Motor neuron (in vitro differentiated cells): ENCODE measurements at places on chromosomes 3 and 15. TPM values are rescaled to one million over a fixed set of nuclear protein-coding genes. Genes with fewer than 3 reads are reported as not detected.

- ATAC-seq = no peak
Observed at GRCh38 chr15:77084436-77084835, 13.5 kb upstream of the TSPAN3 start.

DNA sequence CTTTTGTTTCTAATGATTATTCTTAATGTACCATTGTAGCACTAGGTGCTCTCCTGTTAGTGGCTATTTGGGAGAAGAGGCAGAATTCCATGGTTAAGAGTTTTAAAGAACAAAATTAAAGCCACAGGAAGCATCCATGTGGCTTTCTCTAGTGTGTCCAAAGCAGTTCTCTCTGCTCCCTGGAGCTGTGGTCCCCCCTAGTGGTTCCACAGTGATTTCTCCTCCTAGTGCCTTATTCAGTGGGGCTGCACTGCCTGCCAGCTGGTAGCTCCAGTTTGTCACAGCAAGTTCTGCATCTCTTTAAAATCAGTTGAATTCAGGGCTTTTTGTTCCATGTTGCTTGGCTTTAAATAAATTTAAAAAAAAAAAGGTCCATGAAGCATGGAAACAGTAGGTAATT, 39.6 kb upstream of the FAM98B start:
- no peak for ATAC-seq

GRCh38 chr3:54696313-54696712, 231.5 kb downstream of the LRTM1 start:
- ATAC-seq = no peak

- ATAC-seq = no peak
Observed at GRCh38 chr3:110932567-110932966, 139.0 kb upstream of the NECTIN3 start.

- no peak for ATAC-seq
Observed at GRCh38 chr15:101361418-101361817, 66.4 kb upstream of the SNRPA1 start.

DNA sequence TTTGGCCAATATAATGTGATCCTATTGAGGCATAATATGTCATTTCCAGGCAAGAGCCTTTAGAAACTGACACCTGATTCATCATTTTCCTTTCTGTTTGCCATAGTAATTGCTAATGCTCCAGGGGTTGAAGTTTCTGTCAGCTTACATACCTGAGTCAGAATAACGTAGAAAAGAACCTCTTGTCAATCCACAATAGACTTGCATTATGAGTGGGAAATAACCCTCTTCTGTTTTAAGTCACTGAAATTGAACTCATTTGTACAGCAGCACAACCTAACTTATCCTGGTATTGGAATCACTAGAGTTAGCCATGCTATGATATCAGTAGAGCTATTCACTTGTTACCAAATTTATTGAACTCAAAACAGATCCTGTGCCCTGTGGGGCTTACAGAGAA, 101.7 kb upstream of the TP63 start:
- no peak for ATAC-seq

GRCh38 chr15:101492766-101493692, 3.5 kb upstream of the PCSK6 start:
- ATAC-seq = no peak

GRCh38 chr3:44000586-44000985, 241.1 kb upstream of the TOPAZ1 start:
- ATAC-seq = no peak

- ATAC-seq = peak; percentile 69
Observed at GRCh38 chr3:49199239-49199899, 28.0 kb downstream of the KLHDC8B start.

- ATAC-seq = peak; percentile 40
Observed at GRCh38 chr3:102074946-102075345, 225.6 kb downstream of the NFKBIZ start.

DNA sequence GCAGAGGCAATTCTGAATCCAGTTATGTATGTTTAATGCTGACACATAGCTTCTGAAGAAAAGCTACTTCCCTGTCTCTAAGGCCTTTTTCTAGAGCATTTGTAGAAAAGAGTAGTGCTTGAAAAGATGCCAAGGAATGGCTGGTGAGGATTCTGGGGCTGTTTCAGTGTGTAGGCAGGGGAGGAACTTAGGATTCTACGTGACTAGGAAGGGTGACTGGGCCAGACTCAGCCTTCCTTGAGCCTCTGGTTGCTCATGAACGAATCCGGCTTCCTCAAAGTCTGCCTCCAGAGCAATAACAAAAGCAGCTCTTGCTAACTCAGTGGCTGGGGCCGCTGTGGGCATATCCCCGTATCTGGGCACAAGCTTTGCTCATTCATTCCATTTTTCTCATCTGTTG, 104.8 kb upstream of the WNT5A start:
- no peak for ATAC-seq

- no peak for ATAC-seq
Observed at GRCh38 chr3:10549617-10550230, 44.3 kb upstream of the ATP2B2 start.

- no peak for ATAC-seq
Observed at GRCh38 chr15:74893627-74894026, 3.8 kb downstream of the MPI start.

DNA sequence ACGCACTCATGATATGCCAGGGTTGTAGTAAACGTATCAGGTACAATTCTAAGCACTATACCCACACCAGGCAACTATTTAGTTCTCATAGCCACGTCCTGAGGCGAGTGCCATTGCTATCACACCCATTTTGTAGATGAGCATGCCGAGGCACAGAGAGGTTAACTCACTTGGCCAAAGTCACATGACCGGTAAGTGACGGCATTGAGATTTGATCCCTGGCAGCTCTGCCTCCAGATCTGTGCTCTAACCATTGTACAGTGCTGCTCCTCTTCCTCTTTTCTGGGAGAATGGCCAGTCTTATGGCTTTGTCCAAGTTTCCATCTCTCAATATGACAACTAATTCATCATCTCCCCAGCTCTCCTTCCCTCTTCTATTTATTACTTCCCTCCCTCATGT, 18.9 kb upstream of the ATP2B2 start:
- ATAC-seq = no peak

DNA sequence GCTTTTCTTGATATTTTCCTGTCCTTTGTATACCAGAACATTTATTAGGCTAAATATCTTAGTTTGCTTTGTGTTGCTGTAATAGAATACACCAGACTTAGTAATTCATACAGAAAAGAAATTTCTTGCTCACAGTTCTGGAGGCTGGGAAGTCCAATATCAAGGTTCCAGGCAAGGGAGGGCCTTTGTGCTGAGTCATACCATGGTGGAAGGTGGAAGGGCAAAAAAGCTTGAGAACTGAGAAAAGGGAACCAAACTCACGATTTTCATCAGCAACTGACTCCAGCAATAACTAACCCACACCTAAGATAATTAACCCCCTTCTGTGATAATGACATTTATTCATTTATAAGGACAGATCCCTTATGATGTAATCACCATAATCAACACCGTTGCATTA, 496.9 kb upstream of the SUCLG2 start:
- no peak for ATAC-seq

DNA sequence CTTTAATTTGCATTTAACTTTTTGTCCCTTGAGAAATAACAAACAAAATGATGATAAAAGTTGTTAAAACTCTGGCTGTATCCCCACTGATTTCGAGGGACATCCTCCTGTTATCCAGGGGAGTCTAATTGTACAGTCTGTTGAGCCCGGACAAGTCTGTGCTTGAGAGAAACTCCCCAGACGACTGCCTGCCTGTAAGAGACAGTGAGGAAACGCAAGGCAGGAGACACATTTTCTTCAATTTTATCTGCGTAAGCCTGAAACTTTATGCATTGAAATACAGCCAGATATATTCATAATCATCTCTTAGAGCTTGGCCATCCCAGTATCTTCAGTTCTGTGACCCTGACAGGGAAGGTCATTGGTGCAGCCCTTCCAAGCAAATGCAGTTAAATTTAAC, 97.7 kb downstream of the ROBO2 start:
- no peak for ATAC-seq

GRCh38 chr3:189772584-189772983, 141.4 kb downstream of the TP63 start:
- peak; percentile 60 for ATAC-seq

DNA sequence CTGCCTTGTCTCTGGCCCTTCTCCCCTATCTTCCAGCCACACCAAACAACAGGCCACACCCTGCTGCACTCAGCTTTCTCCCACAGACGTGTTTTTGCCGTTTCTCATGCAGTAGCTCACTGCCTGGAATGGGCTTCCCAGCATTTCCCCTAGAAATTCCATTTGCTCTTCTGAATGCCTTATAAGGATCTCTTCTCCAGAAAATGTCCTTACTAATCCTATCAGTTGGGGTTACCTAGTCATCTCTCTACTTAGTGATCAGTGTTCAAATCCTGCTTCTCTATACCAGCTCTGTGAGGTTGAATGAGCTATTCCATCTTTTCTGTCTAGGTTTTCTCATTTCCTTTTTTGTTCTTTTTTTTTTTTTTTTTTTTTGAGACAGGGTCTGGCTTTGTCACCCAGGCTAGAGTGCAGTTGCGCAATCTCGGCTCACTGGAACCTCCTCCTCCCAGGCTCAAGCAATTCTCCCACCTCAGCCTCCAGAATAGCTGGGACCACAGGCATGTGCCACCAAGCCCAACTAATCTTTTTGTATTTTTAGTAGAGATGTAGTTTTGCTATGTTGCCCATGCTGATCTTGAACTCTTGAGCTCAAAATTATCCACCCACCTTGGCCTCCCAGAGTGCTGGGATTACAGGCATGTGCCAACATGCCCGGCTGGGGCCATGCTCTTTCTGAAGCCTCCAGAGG, 98.2 kb upstream of the CHD2 start:
- ATAC-seq = no peak

GRCh38 chr3:67458408-67458807, 196.0 kb downstream of the SUCLG2 start:
- no peak for ATAC-seq

Gene COL6A5
- total RNA-seq = not detected in 2 replicates

Gene REC114
- total RNA-seq = not detected in 2 replicates

Gene BDH1
- 3.6 and 5.9 TPM in 2 replicates for total RNA-seq

Gene METTL6
- total RNA-seq = 25.3 and 30.2 TPM in 2 replicates

Gene A4GNT
- 0.16 TPM in 1 of 2 replicates, not detected in the other for total RNA-seq

Gene SNTN
- 0.09 and 0.10 TPM in 2 replicates for total RNA-seq
